ENCODE measurements at places on chromosomes 7 and 10.

DNA sequence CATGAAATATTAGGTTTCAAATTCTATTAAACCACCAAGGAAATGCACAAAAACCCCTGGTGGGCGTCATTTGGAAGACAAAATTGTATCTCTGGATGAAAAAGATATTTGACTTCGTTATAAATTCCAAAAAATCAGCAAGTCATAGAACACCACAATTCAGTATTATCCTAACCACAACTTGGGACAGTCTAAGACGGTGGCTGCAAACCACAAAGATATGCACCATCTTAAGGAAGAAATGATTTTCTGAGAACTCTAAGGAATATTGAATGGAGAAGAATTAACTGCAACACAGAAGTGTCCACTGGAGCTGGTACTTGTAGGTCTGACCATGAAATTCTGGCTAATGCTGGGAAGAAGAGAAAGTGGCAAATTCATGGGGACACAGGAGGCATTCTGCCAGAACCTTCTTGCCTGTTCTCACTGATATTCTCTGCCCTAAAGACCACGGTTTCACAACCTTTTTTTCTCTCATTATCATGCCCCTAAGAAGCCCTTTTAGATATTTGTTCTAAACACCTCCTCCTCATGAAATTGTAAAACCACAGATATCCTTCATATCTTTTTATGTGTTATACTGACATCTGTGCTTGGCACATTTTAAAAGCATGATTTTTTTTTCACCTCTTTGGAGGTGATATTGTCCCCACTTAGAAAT, 92.9 kb downstream of the SFMBT2 start:
- DNase-seq: no peak

GRCh38 chr7:151769188-151769821, 107.6 kb downstream of the PRKAG2 start:
- no peak for DNase-seq

DNA sequence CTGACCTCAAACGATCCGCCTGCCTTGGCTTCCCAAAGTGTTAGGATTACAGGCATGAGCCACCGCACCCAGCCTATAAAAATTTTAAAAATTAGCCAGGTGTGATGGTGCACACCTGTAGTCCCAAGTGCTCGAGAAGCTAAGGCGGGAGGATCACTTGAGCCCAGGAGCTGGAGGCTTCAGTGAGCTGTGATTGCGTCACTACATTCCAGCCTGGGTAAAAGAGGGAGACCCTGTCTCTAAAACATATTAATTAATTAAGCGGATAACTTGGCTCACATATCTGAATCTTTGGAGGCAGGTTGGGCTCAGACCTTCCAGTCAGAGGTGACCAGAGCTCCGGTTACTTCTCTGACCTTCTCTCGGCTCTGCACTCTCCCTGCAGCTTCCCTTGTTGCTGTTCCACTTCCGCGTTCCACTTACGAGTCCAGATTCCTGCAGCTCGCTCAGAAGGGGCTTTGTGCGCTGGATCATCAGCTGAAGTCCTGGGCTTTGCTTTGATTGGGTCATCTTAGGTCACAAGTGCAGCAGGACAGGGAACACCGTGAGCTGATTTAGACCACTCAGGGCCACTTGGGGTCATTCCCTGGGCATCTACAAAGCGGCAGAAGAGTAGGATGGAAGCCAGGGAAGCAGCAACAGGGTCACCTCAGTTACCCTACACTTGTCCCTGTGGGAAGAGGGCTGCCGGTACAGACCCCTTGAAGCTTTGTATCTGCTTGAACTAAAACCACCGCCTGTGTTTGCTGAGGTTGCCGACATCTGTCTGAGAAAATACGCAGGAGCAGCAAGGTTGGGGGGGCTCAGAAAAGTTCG, 2.0 kb upstream of the ARPC1B start:
- no peak for DNase-seq

DNA sequence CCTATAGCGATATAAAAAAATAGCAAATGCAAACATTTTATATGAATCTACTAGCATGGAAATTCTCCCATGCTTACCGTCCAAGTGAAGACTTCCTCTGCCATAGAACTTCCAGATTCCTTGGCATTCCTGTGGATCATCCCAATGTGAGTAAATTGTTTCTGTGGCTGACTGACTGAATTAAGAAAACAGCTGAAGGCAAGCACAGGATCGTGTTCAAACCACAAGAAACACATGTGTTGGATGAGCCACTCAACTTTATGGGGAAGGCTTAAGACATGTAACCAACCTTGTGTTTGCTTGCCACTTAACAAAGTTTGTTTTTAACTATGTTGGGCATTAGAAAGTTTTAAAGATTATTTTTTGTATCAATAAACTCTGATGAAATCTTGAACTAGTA, 2.6 kb upstream of the MYPN start:
- no peak for DNase-seq

DNA sequence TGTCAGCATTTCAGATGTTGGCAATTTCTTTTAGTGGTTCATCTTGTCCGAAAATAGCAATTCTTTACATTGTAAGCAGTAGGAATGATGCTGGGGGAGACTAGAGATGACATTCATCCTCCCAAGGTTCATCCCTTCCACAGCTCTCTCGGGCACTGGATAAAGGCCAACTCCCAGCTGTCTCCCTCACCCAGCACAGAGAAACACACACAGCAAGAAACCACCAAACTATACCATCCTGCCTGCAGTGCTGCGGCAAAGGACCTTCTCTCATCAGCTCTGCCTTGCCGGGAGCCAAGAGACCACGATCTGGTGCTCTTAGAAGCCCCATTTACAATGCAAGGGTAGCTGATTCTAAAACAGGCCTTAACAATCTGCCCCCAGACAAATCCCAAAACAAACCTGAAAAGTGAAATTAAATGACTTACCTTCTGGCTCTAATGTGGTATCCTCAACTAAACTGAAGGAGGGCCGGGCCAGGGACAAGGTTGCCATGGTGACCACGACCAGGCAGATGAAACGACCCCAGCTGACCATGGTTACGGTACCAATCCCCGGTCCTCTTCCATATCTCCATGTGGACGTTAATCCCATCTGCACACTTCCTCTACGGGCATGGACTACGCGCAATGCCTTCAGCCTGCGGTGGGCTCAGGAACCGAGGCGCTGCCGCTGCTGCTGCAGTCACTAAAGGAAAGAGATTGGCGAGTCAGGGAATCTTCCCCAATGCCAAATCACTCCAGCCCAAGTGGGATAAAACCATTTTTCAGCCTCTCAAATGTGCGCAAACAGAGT, 4.8 kb downstream of the FGFR2 start:
- DNase-seq: no peak

DNA sequence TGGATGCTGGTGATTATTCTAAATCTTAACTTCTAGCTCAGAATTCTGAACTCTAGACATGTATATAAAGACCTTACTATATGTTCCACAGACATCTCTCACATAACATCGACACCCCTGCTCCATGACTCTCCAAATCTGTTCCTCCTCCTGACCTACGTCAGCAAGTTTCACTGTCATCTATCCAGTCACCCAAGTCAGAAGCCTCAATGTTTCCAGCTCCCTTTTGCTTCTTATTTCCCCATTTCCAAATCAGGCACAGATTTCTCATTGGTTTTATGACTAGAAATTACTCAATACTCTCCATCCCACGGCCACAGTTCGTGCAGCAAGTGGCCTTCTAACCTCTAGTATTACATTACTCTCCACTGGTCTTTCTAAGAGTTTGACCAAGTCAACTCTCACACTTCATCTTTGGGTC, 28.5 kb downstream of the EPC1 start:
- no peak for DNase-seq

DNA sequence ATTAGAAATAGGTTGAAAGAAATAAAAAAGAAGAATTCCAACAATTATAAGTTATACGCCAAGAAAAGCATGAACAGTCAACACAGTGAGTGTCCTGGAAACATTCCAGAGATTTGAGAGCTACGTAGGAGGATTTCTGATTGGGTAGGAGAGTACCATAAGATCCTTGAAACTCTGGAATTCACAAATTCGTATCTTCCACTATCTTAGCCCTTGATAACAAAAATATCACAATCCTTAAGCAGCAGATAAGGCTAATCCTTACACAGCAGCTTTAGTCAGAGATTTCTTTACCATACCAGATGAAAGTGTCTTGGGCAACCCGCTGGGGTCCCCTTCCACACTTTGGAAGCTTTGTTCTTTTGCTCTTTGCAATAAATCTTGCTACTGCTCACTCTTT, 8.2 kb downstream of the TPK1 start:
- DNase-seq: no peak

DNA sequence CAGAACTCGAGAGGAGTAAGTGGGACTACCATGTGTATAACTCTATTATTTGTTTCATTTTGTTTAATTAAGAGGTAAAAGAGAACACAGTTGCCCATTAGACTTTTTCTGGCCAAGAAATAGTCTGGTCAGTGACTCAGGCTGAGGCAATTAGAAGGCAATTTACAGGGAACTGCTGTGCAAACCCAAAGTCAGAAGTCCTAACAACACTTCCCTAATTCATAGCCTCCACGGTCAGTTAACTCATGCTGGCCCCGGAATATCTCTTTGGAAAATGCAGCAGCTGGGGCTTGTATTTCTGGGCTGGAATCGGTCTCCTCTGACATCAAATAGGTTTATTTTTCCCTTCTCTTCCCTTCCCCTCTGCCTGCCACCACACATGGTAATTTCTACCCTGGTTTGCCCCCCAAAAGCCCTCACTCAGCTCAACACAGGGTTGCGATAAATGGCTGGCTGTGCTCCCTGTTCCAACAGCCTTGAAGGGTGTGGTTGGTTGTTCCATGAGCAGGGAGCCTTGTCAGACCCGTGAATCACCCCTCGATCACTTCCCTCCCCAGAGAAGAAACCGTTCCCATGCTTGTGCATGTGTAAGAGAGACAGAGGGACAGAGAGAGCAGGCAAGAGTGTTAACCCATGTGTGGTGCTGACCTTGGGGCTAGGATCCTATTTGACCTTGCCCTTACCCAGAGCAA, 5.3 kb downstream of the SH3PXD2A start:
- DNase-seq: no peak

DNA sequence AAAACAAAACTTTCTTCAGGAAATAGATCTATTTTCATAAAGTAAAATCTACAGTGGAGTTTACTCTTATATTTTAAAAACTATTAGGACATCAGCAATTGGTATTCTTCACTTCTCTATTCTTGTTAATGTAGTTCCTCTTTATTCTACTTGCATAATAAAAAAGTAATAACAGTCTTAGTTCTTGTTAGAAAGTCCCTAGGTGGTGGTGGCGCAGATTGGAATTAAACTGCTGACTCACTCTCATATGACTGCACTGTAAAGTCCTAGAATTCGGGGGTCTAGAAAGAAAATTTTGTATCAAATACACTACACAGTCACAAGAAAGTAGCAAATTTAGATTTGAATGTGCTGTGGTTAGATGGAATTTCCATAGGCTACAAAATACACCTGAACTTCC, 44.6 kb upstream of the TES start:
- DNase-seq: no peak

GRCh38 chr7:99112097-99112496, 31.8 kb downstream of the SMURF1 start:
- no peak for DNase-seq

DNA sequence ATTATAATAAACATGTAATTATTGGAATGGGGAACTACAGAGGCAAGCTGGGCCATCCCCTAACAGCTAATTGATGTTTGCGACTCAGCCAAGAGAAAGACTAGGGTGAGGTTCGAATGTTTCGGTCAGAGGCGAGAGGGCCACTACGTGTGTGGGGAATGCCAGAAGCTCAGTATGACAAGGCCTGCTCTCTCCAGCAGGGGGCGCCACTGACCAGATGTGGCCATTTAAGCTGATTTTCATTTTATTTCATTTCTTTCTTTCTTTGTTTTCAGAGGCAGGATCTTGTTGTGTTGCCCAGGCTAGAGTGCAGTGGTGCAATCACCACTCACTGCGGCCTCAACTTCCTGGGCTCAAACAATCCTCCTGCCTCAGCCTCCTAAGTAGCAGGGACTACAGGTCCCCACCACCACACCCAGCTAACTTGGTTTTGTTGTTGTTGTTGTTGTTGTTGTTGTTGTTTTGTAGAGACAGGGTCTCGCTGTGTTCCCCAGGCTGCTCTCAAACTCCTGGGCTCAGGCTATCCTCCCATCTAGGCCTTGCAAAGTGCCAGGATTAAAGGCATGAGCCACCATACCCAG, 38.1 kb downstream of the TMEM130 start:
- no peak for DNase-seq

DNA sequence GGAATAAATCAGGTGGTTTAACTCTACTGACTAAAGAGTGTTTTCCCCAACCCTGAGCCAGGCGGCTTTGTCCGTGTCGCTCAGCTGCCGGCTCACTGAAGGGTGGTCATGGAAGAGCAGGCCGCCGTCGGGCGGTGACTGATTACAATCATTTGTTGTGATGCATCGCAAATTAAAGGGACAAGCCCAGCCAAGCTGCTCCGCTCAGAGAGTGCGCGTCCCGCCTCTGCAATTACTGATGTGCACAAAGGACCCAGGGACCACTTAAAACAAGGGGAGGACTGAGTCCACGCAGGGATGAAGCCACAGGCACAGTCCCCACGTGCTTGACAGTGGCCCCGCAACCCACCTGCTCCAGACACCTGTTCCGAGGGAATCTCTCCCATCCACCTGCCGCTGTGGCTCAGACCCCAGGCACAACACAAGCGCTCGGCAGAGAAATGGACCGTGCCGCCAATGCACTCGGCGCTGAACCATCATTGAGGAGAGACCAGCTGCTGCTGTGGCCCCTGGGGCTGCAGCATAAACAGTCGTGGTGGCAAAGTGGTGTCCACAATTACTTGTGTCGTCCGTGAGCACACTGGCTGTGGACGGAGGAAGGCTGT, 526.5 kb downstream of the PTPRN2 start:
- DNase-seq: peak; percentile 59

DNA sequence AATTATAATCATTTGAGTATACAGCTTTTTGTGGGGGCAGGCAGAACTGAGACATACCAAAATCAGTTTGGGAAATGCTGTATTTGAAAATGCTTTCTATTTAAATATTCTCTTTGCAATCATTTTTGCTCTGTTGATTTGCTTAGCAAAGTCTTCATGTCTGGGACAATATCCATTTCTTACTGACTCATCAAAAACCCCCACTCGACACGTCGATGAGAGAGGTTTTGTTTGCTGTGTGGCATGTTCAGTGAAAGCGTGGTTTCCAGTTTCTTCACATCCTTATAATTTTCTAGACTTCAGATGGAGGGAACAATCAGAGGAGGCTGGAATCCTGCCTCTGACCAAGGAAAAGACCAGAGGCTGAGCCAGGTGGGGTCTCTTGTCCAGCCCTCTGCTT, 28.9 kb downstream of the HTRA1 start:
- DNase-seq: no peak

- no peak for DNase-seq
Observed at GRCh38 chr10:133481086-133481643, 27.4 kb downstream of the SCART1 start.

- no peak for DNase-seq
Observed at GRCh38 chr10:27743012-27743876, 2.4 kb downstream of the MKX start.

DNA sequence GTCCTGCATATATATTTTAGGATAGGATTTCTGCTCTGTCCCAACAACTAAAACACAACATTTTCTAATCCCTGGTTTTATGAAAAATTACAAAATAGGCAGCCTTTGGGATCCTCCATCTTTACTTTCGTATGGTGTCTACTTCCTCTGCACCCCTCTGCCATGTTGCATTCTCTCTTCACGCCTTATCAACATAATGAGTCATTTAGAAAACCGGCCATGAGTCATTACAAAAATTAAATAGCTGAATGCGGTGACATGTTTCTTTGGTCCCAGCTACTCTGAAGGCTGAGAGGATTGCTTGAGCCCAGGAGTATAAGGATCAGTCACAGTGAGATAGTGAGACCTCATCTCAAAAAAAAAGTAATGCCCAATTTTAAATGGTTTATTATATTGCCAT, 148.1 kb upstream of the CELF2 start:
- DNase-seq: no peak

- DNase-seq: no peak
Observed at GRCh38 chr10:126465771-126466170, 77.5 kb upstream of the ADAM12 start.

Data from NCI-H187 (cell line).